ENCODE measurements at places on chromosomes 11 and 22.

GRCh38 chr11:534396-535209 lies 773 bp downstream of the HRAS start:
- no peak for DNase-seq

DNA sequence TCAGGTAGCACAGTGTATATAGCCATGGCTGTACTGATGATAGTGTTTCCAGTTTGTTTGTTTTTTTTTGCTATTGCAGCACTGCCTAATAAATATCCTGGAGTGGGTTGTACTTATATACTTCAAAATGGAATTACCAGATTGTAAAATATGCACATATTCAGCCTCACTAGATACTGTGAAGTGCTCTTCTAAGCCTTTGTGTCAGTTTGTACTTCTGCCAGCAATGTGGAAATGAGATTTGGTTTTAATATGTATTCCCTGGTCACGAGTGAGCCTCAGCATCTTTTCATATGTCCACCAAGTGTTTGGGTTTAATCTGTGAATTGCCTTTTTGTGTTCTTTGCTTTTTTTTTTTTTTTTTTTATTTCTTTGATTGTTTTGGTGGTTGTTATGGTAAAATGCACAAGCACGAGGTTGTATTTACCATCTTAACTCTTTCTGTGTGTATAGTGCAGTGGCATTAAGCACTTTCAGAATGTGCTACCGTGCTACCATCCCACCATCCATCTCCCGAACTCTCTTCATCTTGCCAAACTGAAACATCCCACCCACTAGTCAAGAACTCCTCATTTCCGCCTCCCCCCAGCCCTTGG lies 34.9 kb downstream of the ST3GAL4 start:
- DNase-seq, result no peak

DNA sequence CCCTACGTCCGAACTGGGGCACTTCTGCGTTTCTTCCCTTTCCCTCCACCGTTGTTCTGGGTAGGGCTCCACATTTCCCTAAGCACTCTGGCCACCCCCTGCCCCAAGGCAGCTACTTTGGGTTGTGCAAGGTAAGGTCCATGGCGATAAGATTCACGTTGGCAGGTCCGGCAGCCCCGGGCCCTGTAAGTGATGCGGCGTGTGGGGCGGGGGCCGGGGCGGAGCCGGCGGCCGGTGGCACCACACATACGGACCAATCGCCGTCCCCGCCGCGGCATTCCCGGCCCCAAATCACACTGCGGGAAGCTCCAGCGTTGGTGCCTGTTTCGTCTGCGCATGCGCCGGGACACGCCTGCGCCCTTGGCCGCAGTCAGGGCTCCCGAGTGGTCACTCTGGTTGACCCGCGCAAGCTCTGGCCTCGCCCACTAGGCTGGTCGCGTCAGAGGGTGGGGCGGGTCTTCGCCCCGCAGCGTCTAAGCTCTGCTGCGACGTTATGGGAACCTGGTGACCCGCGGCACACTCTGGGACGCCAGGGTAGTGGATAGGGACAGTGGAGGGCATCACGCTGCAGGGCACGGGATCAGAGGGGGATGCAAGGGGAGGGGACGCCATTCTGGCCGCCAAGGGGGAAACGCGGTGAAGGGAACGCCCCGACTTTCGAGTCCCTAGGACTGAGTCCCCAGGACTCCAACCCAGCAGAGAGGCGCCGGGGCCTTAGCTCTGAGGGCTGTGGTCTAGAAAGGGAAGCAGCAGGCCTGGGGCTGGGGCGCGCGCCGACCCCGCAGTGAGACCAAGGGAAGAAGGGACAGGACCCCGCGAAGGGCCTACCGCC lies 1.6 kb downstream of the FADS1 start:
- DNase-seq, result peak; percentile 34

DNA sequence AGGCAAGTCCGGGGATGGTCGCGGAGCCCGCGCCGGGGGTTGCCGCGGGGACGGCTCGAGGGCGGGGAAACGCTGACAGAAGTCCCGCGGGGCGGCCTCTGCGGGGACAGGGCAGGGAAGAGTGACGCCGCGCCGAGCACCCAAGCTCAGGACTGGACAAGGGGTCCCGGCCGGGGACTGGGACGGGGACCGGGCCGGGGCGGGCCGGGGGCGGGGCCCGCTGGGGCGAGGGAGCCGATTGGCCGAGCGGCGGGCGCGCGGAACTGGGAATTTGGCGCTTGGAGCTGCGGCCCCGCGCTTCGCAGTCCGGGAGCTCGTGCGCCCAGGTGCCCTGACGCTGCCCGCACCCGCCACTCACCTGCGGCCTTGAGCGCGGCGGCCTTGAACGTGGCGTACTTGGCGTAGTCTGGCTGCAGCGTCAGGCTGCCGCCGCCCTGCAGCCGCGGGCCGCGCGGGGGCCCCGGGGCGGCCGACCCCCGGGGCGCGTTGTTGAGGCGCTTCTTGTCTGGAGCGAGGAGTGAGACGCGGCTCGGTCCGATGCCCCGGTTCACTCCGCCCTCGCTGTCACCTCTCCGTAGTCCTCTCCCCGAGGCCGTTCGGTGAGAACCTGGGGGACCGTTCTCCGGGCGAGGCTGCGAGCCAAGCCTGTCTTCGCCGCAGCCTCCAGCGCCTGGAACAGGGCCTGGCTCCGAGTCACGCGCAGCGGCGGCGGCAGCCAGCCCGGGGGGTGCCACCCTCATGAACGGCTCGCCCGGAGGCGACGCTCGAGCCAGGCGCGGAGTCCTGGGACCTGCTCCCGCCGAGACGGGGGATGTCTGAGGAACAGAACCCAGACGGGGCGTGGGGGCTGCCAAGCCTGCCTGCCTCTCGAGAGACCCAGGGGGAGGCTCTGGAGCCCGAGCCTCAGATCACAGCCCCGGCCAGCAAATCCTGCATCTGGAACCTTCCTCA lies 4.5 kb downstream of the SHISA8 start:
- no peak for DNase-seq

- DNase-seq, result no peak
These were observed 13.7 kb downstream of the TMEM121B start for GRCh38 chr22:17107547-17107810.

DNA sequence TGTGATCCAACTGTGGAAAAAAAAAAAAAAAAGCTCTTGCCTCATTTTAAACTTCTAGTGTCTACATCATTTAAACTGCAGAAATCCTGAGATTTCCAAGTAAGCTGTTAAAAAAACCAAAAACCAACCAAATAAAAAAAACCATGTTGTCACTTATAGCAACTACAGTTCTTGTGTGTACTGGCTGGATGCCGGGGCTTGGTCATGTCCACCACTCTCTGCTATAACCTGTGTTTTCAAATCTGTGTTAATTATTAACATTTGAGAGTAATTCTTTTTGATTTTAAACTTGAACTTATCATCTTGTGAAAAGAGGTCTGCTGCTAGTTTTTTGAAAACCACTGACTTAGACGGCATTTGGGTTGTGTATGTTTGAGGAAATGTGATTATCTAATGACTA lies 32.2 kb upstream of the BID start:
- no peak for DNase-seq

DNA sequence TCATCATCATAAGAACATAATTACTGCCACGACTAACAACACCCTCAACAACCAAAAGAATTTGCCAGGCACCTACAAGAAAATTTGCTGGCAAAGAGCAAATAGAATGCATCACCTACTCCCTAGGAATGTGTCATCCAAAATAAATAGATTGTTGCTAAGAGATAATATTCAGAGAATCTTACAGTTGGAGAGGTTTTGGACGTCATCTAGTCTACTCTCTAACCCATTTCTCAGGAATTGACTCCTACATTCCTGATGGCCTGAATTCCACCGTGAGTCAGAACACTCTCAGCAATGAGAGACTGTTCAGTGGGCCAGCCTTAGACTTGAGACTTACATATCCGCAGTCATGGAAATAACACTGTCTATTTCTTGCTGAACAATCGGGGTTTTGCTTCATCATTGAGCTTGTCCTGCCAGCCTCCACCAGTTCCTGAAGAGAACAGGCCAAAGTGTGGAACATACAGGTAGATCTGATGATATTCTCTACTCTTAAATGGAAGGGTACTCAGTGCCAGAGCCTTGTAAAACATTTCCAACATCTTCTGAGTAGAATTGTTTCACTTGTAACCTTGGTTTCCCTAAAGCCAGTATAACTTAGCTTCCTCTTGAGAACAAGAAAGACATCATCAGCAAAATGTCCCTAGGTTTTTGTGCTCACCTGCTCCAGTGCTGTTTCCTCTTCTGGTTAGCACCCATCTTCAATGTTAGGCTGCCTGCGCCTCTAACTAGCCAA lies 8.3 kb downstream of the KIRREL3 start:
- no peak for DNase-seq

- DNase-seq, result no peak
These were observed 250.9 kb upstream of the NARS2 start for GRCh38 chr11:78825591-78826020.

- DNase-seq, result no peak
These were observed 59.7 kb upstream of the RASSF10 start for GRCh38 chr11:12949453-12949852.
